ENCODE measurements at places on chromosomes 13 and 19.

GRCh38 chr19:56594446-56594782 is 688 bp upstream of the ZNF71 start:
- peak; percentile 5 for DNase-seq

GRCh38 chr19:1503089-1503924 is 9.5 kb downstream of the ADAMTSL5 start:
- DNase-seq, result peak; percentile 84

DNA sequence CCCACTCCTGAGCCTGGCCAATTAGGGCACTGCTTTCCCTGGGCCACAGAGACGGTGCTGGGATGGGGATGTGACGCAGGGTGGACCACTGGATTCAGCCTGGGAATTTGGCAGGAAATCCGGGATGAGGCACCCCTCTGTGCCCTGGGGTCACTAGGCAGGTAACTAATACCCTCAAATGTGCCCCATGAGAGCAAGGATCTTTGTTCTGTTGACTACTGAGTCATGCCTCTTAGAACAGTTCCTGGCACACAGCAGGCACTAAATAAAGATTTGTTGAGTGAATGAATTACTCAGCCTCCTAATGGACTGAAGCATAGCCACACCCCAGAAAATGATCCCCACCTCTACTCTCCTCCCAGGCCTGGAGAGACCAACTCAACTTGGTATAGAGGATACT is 15.9 kb downstream of the OPA3 start:
- DNase-seq, result no peak

GRCh38 chr19:41376998-41377365 is 649 bp downstream of the TMEM91 start:
- DNase-seq, result no peak

DNA sequence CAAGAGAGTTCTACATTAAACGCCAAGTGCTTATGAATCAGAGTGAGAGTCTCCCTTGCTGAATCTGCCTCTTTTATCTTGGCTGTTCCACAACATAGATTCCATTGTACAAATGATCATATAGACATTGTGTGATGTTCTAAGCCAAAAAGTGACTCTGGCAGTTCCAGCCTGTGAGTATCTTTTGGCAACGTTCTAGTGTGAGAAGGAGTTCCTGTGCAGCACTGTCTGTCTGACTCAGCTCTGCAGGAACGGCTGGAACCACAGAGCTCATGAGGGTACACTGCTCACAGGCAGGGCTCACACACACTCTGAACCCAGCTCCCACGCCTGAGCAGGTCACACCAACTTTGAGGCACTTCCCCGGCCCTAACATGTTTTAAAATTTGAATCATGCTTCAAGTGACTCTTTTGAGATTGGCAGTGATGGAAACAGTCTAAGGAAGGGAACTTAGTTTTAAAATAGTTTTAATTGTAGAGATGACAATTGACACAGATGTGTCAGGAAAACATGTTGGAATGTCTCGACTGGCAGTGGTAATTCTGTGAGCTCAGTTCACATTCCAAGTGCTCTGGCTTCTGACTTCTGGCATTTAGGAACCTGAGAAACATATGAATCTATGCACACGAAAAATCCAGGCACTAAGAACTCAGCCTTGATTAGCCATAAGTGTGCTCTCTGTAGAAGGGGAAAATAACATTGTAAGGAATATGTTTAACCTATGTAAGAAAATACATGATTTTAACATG is 272.0 kb downstream of the UQCRFS1 start:
- no peak for DNase-seq

DNA sequence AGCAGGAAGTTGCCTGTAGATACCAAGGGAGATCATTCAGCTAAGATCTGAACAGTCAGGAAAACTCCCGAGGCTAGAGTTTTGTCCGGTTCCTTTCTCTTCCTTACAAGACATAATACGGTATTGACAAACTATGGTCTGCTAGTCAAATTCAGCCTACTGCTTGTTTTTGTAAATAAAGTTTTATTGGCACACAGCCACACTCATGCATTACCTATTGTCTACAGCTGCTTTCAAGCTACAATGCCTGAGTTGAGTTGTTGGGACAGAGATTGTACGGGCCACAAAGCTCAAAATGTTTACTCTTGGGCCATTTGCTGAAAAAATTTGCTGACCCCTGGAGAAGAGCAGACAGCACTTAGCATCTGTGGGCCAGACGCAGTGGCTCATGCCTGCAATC is 2.5 kb downstream of the SLC1A6 start:
- no peak for DNase-seq

GRCh38 chr13:42354241-42355091 is 82.5 kb downstream of the AKAP11 start:
- no peak for DNase-seq

DNA sequence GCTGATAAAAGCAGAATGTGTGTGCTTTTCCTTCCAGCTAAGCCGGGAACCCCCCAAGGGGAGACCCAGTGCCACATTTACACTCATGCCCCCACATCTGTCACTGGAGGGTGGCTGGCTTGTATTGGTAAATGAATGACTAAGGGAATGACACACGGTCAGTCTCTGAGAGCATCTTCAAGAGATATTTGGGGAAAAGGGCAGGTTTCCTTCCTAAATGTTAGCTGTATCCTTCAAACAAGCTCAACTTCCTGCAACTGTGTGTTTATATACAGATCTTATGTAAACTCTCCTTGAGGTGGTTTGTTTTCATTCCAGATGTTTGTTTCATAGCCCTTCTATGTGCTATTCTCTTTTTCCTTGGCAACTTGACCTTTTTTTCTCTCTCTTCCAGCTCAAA is 192.6 kb downstream of the COL4A1 start:
- DNase-seq, result no peak

DNA sequence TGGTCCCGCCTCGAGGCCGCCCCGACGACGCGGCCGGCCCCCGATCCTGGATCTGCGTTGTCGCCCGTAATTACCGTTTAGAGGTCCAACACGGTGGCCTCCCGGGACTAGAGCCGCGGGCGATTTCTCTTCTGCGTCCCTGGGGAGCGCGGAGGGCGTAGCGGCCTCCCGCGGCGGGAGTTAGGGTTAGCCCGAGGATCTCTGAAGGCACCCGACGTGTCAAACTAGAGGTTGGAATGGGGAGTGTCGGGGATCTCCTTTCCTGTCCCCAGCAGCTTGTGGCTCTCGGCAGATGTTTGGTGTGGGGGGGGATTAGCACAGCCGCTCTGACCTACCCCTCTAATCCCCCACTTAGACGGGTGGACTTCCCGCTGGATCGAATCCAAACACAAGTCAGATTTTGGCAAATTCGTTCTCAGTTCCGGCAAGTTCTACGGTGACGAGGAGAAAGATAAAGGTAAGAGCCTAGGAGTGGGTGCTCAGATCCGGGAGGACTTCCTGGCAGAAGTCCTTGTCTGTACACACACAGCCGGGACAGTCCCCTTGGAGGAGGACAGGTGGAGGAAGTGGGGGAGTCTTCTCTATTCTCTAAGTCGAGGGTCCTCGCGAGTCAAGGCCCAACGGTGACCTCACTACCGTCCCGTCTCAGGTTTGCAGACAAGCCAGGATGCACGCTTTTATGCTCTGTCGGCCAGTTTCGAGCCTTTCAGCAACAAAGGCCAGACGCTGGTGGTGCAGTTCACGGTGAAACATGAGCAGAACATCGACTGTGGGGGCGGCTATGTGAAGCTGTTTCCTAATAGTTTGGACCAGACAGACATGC is 581 bp downstream of the CALR start:
- DNase-seq, result no peak

DNA sequence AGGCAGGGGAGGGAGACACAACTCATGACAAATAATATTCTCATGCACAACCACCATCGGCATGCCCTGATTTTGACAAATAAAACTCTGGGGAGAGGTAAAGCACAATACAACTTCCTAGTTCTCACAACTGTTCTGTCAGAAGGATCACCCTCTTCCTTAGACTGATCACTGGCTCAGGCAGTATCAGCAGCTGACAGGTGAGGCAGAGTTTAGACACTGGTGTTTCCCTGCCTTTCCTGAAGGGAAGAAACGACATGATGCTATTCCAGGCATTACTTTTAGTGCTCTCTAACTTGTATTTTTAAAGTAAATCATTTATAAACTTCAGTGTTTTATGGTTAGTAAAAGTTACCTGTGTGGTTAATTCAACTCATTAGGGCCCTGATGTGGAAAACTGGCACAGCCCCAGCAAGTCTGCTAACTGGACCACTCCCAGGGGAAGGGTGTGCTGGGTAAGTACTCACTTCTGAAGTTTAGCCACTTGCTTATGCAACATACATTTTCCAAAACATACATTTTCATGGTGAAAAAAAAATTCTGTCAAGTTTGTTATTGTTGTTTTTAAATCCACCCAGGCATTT is 82.8 kb downstream of the CRYL1 start:
- DNase-seq, result no peak

GRCh38 chr19:3404324-3405260 is 38.2 kb downstream of the NFIC start:
- no peak for DNase-seq

GRCh38 chr19:2557093-2557440 is 81.1 kb downstream of the GADD45B start:
- DNase-seq, result no peak

- DNase-seq, result no peak
Observed at GRCh38 chr13:86974995-86975328, 696.2 kb upstream of the SLITRK5 start.

- DNase-seq, result no peak
Observed at GRCh38 chr19:58366585-58367430, 4.3 kb upstream of the ZNF497 start.

- no peak for DNase-seq
Observed at GRCh38 chr19:8135946-8136618, 13.3 kb downstream of the FBN3 start.

DNA sequence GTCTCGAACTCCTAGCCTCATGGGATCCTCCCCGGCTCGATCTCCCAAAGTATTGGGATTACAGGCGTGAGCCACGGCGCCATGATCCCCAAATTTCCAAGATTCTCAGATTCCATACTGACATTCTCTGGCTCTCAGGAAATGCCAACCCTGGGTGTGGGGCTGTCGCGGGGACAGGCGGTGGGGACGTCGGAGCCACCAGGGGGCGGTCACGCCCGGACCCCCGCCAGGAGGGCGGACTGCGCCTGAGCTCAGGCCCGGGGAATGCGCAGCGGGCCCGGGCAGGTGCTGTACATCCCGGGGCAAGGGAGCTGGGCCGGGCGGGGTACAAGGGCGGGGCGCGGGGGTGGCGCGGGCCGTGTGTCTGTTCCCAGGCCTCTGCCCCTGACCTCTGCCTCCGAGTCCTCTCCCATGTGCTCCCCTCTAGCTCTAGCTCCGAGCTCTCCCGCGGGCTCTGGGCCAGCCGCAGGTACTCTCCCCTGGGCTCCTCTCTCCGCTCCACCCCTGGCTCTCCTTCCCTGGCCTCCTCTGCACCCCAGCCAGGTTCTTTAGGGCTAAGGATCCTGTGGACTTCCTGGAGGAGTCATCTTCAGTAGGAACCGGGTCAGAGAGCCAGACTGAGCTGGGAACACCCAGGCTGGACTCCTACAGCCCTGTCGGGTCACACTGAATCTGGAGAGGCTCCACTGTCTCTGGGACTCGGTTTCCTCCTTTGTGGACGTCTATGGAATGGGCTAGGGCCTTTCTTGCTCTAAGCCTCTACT is 2.4 kb downstream of the PPP1R13L start:
- peak; percentile 75 for DNase-seq

DNA sequence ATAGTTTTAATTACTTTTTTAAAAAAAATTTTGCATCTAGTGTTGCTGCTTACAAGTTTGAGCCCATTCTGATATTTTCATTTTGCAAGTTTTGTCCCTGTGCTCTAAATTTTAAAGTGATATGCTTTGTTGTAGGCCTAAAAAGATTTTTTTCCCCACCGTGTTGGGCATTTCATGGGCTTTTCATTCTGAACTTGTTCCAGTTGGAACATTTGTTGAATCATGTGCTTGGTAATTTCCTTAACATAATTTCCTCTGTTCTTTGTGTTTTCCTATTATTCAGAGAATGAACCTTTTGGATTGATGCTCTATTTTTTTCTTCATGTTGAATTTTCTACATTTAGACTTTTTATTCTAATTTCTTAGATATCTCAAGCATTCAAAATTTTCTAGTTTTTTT is 206.4 kb upstream of the SPRY2 start:
- no peak for DNase-seq

DNA sequence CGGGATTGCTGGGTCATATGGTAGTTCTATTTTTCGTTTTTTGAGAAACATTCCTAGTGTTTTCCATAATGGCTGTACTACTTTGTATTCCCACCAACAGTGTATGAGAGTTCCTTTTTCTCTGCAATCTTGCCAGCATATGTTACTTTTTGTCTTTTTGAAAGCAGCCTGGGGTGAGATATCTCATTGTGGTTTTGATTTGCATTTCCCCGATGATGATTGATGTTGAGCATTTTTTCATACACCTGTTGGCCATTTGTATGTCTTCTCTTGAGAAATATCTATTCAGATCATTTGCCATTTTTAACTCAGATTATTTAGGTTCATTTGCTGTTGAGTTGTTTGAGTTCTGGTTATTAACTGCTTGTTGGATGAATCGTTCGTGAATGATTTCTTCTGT is 18.5 kb upstream of the ATP12A start:
- no peak for DNase-seq

GRCh38 chr19:6516659-6517291 is 14.1 kb upstream of the TNFSF9 start:
- peak; percentile 92 for DNase-seq

GRCh38 chr13:36212789-36213188 is 1.6 kb downstream of the SOHLH2 start:
- DNase-seq, result no peak

GRCh38 chr19:41691268-41691970 is 3.3 kb upstream of the CEACAM7 start:
- DNase-seq, result peak; percentile 23

DNA sequence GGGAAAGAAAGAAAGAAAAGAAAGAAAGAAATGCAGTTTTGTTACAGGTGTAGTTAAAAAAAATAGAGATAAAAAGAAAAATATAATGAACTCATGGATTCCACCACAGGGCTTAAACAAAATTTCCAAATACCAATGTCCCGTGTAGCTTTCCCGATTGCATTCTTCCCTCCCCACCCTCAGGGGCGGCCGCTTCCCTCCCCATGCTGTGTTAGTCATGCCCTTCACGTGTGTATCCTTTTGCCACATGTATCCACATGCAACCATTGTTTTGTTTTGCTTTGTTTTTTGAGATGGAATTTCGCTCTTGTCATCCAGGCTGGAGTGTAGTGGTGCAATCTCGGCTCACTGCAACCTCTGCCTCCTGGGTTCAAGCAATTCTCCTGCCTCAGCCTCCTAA is 3.6 kb upstream of the KMT5C start:
- no peak for DNase-seq

DNA sequence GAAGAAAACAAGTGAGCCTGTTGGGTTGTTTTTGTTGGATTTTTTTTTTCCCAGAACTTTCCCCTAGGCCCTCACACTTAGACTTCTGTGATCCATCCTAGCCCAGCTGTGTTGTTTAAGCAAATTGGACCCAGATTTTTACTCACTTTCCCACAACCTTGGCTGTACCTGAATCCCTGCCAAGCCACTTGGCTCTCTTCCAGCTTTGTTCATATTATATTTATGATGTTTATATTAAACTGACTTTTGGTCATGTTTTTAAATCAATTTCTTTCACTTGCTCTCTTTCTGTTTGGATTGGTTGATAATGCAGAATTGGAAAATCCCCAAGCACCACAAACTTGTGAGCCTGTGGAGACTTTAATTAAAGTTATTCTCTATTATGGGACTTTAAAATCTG is 16.6 kb downstream of the OLFM4 start:
- no peak for DNase-seq

Measured in KBM-7 (cell line).